ENCODE measurements at places on chromosomes 6 and 20. TPM values are rescaled to one million over a fixed set of nuclear protein-coding genes. Genes with fewer than 3 reads are reported as not detected.

DNA sequence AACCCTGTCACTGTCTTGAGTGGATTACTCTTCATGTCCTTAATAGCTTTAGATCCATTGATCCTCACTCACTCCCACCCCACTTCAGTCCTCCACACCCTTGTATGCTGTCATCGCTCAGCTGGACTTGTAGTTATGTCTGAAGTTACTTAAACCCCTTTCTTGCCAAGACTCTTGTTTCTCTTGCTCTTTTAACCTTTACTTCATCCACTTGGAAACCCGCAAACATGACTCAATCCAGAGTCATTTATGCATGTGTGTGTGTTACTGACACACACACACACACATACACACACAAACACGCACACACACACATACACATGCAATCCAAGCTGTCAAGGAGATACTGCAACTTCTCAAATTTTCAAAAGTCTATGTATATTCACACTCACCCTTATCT, 341.8 kb downstream of the SYNE1 start:
- DNase-seq, result no peak
- H3K27me3 ChIP-seq, result no peaks in the 10 kb centered on the region
- no peak overlapping the region for H3K27ac ChIP-seq
- H3K4me3 ChIP-seq, result no peak overlapping the region

DNA sequence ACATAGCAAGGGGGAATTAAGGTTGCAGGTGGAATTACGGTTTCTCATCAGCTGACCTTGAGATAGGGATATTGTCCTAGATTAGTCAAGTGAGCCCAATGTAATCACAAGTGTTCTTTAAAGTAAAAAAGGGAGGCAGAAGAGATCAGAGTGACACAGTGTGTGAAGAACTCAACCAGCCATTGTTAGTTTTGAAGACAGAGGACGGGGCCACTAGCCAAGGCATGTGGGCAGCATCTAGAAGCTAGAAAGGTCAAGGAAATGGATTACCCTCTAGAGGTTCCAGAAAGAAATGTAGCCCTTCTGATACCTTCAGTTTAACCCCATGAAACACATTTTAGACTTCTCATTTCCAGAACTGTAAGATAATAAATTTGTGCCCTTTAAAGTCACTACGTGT, 18.5 kb upstream of the TSPYL1 start:
- no peaks in the 10 kb centered on the region for H3K27me3 ChIP-seq
- H3K27ac ChIP-seq, result no peak overlapping the region
- no peaks in the 10 kb centered on the region for H3K36me3 ChIP-seq

GRCh38 chr6:137882225-137882961, 15.3 kb downstream of the TNFAIP3 start:
- peaks cover 14% of the 10 kb centered on the region for H3K4me1 ChIP-seq
- H3K27ac ChIP-seq, result peak overlapping the region; percentile 87
- DNase-seq, result no peak
- no peak overlapping the region for H3K4me3 ChIP-seq

- no peaks in the 10 kb centered on the region for H3K27me3 ChIP-seq
- no peak overlapping the region for H3K27ac ChIP-seq
- DNase-seq, result no peak
- no peaks in the 10 kb centered on the region for H3K36me3 ChIP-seq
- no peak overlapping the region for H3K4me3 ChIP-seq
These were observed 84.5 kb upstream of the GPR6 start for GRCh38 chr6:109893606-109894005.

GRCh38 chr20:48617481-48617880, 210.3 kb downstream of the PREX1 start:
- H3K4me1 ChIP-seq, result peaks cover 3% of the 10 kb centered on the region
- no peak overlapping the region for H3K27ac ChIP-seq
- H3K4me3 ChIP-seq, result no peak overlapping the region
- no peaks in the 10 kb centered on the region for H3K27me3 ChIP-seq

- peaks cover 16% of the 10 kb centered on the region for H3K4me1 ChIP-seq
- H3K27ac ChIP-seq, result no peak within 1 kb of the TSS
- no peak within 1 kb of the TSS for H3K4me3 ChIP-seq
- H3K36me3 ChIP-seq, result no peaks in the 10 kb centered on the region
These were observed at the start of gene NTSR1 for GRCh38 chr20:62708591-62709536. Gene NTSR1, plus strand, starts transcription at chr20:62708836. Its CDS starts 372 bp downstream, at chr20:62709208.

- H3K4me1 ChIP-seq, result peaks cover 8% of the 10 kb centered on the region
- H3K4me3 ChIP-seq, result no peak overlapping the region
- H3K36me3 ChIP-seq, result no peaks in the 10 kb centered on the region
- no peak overlapping the region for H3K27ac ChIP-seq
These were observed 198.7 kb downstream of the GMPR start for GRCh38 chr6:16437095-16437494.

DNA sequence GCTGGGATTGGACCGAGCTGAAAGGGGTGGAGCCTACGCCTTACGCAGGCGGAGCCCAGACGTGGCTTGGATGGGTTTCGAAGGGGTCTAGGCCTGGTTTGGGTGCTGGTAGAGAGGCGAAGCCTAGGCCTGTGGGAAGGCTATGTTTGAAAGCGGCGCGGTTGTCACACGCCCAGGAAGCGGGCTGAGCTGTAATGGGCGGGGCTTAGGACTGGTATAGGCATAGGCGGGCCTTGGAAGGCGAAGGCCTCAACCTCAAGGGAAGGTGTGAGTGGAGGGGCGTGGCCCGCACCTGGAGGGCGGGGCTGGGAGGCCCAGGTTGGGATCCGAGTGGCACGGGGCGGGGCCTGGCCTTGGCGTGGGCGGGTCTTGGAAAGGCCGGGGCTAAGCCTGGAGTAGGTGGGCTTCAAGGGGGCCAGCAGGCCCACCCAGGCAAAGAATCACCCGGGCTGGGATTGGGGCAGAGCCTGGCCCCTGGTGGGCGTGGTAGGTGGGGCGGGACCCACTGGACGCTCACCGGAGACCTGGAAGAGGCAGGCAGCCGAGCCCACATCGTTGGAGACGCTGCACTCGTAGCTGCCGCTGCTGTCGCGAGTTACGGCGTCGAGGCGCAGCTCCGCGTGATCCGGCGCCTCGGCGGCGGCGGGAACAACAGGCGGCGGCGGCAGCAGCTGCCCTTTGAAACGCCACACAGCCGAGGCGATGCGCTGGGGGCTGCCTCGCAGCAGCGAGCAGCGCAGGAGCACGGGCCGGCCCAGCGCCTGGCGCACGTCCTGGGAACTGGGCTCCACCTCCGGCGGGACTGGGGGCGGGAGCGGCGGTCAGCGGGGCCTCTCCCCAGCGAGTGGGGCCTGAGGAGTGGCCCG, 49.0 kb downstream of the MDGA1 start:
- no peaks in the 10 kb centered on the region for H3K36me3 ChIP-seq
- no peak overlapping the region for H3K4me3 ChIP-seq

DNA sequence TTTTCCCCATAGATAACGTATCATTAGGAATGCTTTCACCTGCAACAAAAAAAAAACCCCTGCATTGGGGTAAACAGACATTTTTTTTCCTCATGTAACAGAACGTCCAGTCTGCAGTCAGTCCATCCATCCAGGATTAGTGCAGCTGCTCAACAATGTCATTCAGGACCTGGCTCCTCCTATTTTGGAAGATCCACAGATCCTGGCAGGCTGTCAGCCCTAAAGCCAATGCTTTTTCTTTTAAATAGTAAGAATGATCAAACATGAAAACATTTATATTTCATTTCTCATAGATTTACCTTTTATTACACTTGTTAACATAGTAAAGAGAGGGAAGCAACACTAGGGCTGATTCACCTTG, 116.5 kb upstream of the CCDC28A start:
- H3K36me3 ChIP-seq, result no peaks in the 10 kb centered on the region
- H3K27ac ChIP-seq, result no peak overlapping the region
- no peak for DNase-seq
- H3K27me3 ChIP-seq, result no peaks in the 10 kb centered on the region
- H3K4me3 ChIP-seq, result no peak overlapping the region

- DNase-seq, result no peak
- H3K27ac ChIP-seq, result no peak overlapping the region
- peaks cover 3% of the 10 kb centered on the region for H3K4me1 ChIP-seq
- H3K4me3 ChIP-seq, result no peak overlapping the region
- no peaks in the 10 kb centered on the region for H3K27me3 ChIP-seq
- H3K36me3 ChIP-seq, result no peaks in the 10 kb centered on the region
These were observed 62.2 kb upstream of the SLC22A16 start for GRCh38 chr6:110538416-110539160.

DNA sequence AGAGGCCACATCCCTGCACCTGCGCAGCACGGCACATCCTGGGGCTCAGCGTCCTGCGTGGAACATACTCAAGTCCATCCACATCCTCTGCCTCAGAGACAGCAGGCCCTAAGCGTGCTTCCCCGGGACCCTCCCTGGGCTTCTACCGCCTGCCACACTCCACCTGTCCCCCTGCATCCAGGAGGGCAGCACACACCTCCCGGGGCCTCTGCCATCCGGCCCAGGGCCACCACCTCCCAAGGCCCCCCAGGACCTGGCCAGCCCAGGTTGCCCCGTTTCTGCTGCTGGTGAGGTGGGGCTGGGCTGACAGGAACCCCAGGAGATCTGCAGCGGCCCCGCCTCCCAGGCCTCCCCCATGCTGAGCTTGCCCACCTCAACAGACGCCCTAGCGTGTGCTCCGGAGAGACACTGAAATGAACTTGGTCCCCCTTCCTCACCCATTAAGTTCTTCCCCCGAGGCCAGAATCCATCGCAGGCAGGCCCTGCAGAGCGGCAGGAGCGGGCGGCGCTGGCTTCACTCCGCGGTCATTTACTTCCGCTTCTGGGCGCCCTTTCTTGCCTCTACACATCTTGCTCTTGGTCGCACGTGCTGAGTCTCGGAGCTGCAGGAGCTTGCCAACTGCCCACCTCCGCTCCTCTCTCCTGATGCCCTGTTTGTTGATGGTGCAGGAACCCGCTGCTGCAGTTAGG, 235.3 kb downstream of the TAF4 start:
- no peak for DNase-seq
- no peaks in the 10 kb centered on the region for H3K27me3 ChIP-seq
- no peaks in the 10 kb centered on the region for H3K36me3 ChIP-seq
- H3K4me1 ChIP-seq, result no peaks in the 10 kb centered on the region

GRCh38 chr20:17678295-17678694, 3.7 kb downstream of the RRBP1 start:
- H3K36me3 ChIP-seq, result peaks cover 2% of the 10 kb centered on the region
- no peak overlapping the region for H3K27ac ChIP-seq

GRCh38 chr6:128412680-128413079, 107.7 kb downstream of the PTPRK start:
- no peaks in the 10 kb centered on the region for H3K36me3 ChIP-seq
- no peaks in the 10 kb centered on the region for H3K27me3 ChIP-seq
- no peak for DNase-seq
- H3K4me1 ChIP-seq, result no peaks in the 10 kb centered on the region
- H3K27ac ChIP-seq, result no peak overlapping the region
- no peak overlapping the region for H3K4me3 ChIP-seq

DNA sequence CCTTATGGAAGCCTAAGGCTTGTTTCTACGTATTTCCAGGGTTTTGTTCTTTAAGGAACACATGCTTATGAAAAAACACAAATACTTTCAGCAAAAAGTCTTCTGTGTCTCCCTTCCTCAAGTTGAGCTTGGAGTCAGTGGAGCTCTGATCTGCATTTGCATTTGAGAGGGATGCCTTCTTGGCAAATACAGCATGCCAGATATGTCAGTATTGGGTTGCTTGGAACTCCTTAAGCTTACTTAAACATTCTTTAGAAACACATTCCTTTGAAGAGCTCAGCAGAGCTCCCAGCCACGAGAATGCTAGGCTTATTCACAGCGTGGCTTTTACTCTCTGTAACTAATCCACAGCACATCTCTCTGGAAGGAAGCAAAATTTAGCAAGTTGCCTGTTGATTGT, 68.3 kb downstream of the ANKRD6 start:
- H3K4me3 ChIP-seq, result no peak overlapping the region
- no peaks in the 10 kb centered on the region for H3K27me3 ChIP-seq
- H3K4me1 ChIP-seq, result no peaks in the 10 kb centered on the region
- DNase-seq, result no peak

DNA sequence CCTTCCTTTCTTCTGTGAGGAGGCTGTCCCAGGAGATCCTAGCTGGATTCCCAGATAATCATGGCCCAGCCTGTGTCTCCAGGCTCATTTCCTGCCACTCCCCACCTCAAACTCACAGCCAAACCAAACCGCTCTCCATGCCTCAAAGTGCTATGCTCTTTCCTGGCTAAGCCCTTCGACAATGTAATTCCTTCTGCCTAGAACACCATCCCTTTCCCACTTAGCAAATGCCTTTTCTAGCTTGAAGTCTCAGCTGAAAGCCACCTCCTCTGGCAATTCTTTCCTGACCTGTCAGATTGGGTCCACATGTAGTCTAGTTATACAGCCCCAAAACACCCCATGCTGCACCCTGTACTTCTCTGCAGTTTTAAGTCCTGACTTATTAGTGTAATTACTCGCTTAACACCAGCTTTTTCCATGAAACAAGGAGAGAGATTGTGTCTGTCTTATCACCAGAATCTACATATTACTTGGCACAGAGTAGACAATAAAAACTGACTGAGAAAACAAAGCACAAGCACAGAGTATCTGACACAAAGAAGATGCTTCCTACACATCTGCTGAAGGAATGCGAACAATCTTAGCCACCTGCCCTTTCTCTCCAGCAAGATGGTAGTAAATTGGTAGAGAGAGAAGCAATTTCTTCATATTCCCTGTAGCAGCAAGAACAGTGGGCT, 5.4 kb downstream of the TRIM26 start:
- H3K4me3 ChIP-seq, result no peak overlapping the region
- H3K27ac ChIP-seq, result peak overlapping the region; percentile 48
- no peak for DNase-seq
- peaks cover 3% of the 10 kb centered on the region for H3K36me3 ChIP-seq
- no peaks in the 10 kb centered on the region for H3K27me3 ChIP-seq

DNA sequence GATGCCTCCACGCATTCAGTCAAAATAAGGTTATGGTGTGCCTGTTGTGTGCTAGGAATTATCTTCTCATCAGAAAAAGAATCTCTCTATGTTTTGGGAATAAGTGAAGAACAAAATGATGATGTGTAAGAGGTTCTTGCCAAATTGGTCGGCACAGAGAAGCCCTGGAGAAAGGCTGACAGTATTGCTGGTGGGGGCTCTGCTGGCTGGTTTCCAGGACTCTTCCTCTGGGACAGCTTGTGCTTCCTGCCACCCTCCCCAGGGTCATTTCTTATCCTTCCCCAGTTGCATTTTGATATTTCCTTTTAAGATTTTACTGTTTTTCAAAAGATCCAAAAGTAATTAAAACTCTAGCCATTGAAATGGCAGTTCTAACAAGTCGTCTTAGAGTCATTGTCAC, 22.1 kb downstream of the CST4 start:
- H3K36me3 ChIP-seq, result no peaks in the 10 kb centered on the region
- H3K4me3 ChIP-seq, result no peak overlapping the region

The ARG1 gene
- total RNA-seq, result 2.8 TPM

The NHLRC1 gene
- 0.99 TPM for total RNA-seq

The NR2E1 gene
- total RNA-seq, result 0.05 TPM

The RGS17 gene
- total RNA-seq, result 2.4 TPM

The TAAR1 gene
- total RNA-seq, result 0.05 TPM

The OTOR gene
- 0.19 TPM for total RNA-seq

The UTRN gene
- total RNA-seq, result 59.7 TPM

The RTF2 gene
- 75.1 TPM for total RNA-seq

The CLIC1 gene
- 431 TPM for total RNA-seq

All from thymus (tissue), 14 donors.